ENCODE measurements at places on chromosomes 7 and 10.

GRCh38 chr10:123901621-123902020, 10.0 kb upstream of the CPXM2 start:
- peak; percentile 33 for DNase-seq

DNA sequence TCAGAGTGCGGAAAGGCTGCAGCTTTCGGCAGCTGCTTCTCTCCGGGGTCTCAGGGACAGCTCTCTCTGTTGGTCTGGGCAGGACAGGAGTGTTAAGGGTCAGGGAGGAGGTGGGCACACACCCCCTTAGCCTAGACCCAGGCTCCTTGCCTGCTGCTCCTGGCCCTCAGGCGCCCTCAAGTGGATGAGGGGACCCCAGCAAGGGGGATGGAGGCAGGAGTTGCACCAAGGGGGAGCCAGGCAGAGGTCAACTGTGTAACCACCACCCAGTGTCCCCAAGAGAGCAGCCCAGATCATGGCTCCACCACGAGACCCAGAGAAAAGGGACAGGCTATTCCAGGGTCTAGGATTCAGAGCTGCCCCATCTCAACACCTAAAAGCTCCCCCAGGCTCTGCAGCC, 26.9 kb downstream of the SPOCK2 start:
- peak; percentile 20 for DNase-seq

DNA sequence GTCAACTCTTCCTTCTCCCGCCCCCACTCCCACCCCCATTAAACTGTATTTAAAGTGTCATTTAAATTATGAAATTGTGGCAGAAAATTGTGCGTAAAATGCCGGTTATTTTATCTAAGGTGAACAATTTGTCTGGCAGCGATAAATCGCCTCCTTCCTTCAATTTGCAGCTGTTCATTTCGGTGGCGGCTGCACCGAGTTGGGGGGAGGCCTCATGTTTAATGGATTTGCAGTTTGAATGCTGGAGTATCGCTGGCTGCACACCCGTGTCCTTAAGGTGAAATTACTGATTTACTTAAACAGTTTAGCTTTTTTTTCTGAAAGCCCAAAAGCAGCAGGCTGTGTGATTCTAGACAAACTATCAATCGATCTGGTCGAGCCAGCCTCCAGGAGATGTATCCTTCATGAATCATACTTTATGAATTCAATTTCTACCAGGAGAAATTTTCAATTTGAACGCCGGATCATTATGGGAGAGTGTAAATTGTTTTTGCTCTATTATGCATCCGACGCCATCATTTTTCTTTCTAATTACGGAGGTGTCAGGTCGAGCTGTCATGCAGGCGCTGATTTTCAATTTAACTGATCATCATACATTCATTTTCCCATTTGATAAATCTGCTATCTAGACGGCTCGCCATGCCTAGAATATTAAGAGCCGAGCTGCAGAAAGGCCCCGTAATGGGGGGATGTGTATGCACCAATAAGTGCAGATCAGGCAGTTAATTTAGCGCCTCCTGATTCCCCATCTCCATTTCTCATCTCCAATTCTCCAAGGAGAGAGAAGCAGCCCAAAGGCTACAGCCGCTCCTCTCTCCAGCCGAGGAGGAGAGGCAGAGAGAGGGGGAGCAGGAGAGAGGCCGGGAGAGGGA, 6.5 kb downstream of the UNCX start:
- DNase-seq, result no peak

DNA sequence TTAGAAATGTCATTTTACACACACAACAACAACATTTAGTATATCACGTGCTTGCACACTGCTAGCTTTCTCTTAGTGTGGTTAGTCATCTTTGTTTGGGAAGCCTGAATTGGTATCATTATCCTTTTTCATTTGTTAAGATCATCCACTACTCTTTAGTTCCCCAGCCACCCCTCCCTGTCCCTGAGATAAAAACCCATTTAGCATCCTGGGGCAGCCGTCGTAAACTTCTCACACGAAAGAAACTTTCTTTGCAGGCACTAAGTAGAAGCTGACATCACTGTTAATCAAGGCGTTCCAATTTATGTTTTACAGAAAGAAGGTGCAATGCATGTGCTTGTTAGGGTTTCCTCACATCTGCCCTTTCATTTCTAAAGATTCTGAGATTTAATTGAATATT, 475.1 kb upstream of the FZD8 start:
- no peak for DNase-seq

DNA sequence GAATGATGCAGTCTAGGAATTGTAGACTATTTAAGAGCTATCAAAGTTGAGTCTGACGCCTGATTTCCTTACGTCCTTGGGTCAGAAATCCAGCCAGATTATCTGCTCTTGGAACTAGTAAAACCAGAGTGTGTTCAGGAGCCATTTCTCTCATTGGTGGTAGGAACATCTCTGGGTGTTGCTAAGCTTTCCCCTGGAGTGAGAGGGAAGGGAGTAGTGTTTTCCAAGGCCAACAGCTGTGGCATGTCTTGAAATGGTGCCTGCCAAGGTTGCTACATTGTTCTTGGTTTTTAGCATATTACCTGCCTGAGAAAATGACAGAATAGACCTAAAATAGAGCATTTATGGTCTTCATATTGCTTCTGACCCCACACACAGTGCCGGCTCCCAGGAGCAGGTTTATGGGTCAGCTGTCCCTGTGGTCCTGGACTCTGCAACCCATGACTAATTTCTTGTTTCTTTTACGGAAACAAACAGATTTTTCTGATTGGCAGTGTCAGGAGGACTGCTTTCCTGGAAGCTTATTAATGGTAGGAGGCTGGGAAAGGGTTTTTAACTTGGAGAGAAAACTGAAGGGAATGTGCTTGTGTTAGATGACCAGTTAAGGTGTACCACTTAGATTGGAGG, 17.5 kb downstream of the GBF1 start:
- no peak for DNase-seq

GRCh38 chr7:30650421-30650808, 31.8 kb downstream of the CRHR2 start:
- no peak for DNase-seq

DNA sequence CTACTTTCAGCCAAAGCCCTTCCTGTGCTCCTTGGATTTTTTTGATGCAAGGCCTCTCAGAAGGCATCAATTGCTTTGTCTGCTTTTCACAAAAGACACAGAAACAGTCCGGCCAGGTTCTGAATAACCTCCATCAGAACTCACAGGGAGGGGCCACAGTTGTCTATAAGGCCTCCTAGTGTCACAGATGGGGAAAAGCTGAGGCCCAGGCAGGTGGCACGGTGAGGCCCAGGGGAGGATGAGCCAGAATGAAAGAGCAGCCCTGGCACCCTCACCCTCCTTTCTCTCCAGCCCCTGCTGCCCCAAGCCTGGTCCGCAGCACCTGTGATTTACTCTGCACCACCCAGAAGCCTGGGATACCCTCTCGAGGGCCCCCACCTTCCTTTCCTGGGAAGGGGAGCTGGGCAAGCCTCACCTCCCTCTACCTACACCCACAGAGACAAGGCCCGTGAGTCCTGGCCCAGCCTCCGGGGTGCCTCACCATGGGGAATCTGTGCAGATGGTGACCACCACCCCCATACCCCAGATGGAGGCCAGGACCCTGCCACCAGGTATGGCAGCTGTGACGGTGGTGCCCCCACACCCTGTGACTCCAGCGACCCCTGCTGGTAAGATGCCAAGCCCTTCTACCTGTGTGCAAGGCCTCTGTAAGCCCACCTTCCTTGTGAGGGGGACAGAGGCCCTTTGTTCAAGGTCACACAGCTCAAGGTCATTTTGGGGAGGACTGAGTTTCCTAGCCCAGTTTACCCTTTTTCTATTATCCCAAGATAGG, 26.2 kb upstream of the ZNF467 start:
- DNase-seq, result peak; percentile 72

- no peak for DNase-seq
These were observed 104.3 kb upstream of the LANCL2 start for GRCh38 chr7:55260676-55261385.
